ENCODE measurements at places on chromosomes 7 and 10. TPM values are rescaled to one million over a fixed set of nuclear protein-coding genes. Genes with fewer than 3 reads are reported as not detected.

GRCh38 chr7:84394219-84394618 is 199.6 kb upstream of the SEMA3A start:
- no peak for DNase-seq

- DNase-seq, result no peak
Observed at GRCh38 chr10:34504534-34504933, 310.6 kb downstream of the PARD3 start.

DNA sequence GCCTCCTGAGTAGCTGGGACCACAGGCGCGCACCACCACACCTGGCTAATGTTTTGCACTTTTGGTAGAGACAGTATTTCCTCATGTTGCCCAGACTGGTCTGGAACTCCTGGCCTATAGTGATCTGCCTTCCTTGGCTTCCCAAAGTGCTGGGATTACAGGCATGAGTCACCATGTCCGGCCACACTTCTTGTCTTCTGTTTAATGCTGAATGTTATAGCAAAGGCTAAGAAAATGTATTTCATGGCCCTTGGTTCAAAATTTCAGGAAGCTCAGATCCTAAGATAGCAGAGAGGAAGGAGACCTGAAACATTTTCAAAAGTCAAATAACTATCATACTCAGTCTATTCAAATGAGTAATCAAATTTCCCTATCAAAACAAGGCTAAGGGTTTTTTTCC is 229.6 kb downstream of the BAMBI start:
- no peak for DNase-seq

- DNase-seq, result no peak
Observed at GRCh38 chr7:79933144-79933543, 201.5 kb upstream of the GNAI1 start.

- DNase-seq, result no peak
Observed at GRCh38 chr10:73094986-73095480, 1.6 kb downstream of the P4HA1 start.

DNA sequence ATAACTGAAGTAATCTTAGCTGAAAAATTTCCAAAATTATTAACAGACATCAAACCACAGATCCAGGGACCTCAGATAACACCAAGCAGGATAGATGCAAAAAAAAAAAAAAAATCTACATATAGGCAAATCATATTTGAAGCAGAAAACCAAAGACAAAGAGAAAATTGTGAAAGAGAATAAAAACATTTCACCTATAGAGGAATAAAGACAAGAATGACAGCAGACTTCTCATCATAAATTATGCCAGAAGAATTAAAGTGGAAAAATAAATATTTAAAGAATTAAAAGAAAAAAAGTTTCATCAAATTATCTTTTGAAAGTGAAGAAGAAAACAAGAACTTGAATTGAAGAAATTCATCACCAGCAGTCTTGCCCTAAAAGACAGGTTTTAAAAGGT is 467.5 kb downstream of the GPAM start:
- no peak for DNase-seq

DNA sequence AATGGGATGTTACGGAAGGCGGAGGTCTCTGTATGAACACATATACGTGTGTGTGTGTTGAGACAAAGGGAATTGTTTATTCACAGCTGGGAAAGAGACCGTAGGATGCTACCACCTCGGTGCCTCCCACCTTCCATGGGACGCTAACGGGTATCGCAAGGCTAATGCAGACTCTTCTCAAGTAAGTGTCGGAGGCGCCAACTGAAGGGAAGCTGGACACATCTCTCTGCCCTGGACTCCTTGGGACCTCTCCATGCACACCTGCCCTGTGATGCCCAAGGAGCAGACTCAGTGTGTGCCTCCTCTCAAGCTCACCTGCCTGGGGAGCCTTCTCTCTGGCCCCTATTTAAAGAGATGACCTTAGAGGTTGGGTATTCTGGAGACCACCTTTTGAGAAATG is 230.9 kb downstream of the DNAJB6 start:
- no peak for DNase-seq

GRCh38 chr7:79734181-79734580 is 280.7 kb upstream of the MAGI2 start:
- DNase-seq, result no peak

DNA sequence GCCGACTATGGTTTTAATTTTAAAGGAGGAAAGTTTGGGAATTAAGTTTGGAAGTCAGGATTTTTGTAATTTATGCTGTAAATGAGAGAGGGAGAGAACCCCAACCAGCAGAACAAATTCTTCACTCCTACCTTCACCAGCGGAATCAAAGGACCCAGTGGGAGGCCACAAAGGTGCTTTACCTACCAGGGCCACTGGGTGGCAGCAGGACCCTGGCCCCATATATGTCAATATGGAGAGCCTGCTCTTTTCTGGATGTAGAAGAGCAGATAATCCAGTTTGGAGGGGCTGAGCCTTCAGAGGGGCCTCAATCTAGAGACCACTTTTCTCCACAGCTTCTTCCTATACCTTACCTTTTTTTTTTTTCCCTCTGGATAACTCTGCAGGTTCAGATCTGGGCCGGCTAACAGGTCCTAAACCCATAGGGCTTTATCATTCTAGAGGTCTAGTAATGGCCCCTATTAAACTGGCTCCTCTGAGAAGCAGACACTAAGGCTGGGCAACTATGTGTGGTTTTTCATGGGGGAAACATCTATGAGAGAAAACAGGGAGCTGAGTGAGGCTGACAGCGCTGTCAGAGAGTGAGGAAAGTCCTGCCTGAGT is 8.5 kb upstream of the SCD start:
- DNase-seq, result peak; percentile 92

- peak; percentile 47 for DNase-seq
Observed at GRCh38 chr7:98870121-98870651, 372 bp upstream of the TMEM130 start.

DNA sequence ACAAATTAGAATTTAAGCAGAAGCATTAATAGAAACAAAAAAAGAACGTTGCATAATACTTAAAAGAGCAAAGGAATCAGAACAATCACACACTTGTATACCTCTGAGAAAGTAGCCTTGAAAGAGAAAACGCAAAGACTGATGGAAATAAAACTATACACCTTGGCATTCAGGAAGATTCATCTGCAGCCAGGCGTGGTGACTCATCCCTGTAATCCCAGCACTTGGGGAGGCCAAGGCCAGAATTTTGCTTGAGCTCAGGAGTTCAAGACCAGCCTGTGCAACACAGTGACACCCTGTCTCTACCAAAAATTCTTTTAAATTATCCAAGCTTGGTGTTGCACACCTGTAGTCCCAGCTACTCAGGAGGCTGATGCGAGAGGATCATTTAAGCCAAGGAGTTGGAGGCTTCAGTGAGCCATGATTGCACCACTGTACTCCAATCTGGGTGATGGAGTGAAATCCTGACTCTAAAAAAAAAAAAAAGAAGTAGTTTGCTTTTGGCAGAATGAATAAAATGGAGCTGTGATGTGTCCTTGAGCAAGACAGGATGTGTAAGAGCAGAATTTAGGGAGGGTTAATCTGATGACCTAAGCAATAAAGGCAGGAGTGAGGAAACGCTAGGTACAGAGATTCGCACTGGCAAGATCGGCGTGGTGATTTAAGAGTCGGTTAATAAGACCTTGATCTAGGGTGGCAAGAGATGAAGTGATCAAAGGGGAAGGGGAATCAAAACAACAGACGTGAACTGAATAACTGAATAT is 75.8 kb upstream of the NRP1 start:
- no peak for DNase-seq

DNA sequence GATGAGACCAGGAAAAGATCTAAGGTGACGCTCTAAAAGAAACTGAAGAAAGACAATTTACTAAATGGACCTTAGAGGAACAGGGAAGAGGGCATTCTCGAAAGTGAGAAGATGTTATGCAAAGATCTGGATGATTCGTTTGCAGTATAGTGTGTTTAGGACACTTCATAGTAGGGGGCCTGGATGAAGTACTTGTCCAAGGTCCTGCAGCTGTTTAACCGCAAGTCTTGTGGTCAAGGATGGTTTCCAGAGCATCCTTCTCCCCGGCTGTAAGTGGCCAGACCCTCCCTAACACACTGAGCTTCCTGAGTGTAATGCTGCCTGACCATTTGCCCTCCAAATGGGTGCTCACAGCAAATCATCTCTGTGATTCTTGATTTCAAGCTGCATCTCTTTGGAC is 101.6 kb downstream of the XPNPEP1 start:
- no peak for DNase-seq

- peak; percentile 63 for DNase-seq
Observed at GRCh38 chr10:101000127-101000914, 713 bp downstream of the LZTS2 start.

DNA sequence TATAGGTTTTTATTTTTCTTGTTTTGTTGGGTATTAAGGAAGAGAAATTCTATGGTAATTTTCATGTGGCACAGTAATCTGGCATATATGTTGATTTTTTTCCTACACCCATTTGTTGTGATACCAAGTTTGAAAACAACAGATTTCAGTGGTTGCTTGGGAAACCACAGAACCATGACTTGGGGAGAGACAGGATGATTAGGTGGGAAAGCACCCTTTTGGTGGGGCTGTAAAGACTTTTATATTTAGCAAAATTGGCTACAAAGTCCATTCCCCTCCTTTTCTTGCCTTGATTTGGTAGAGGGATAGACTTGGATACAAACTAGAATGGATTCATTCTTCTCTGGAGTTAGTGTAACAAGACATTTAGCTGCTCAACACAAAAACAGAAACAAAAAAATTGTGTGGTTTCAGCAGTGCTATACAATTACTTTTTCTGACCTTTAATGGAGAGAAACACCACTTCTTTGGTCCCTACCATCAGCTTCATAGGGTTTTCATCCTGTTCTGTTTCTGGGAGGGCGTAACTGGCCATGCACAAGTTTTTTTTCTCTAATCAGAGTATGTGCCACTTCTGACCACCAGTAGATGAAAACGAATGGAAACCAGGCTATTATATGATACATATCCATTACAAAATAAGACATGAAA is 52.7 kb downstream of the FIGNL1 start:
- no peak for DNase-seq

DNA sequence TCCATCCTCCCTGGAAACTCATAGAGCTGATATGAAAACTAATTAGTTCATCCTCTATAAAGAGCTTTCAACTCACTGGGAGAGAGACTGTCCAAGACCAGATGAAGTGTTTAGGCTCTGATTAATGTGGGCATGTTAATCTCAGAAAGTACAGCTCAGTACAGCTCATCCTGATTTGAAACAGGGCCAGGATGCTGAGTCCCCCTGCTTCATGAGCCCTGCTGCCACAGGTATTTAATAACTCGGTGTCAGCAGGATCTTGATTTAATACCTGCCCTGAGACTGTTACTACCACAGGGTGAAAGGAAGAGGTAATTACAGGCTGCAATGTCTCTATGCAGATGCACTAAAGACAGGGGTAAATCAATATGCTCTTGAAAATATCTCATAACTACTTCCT is 10.8 kb downstream of the LMOD2 start:
- no peak for DNase-seq

GRCh38 chr7:29611941-29612544 is 48.4 kb downstream of the PRR15 start:
- no peak for DNase-seq

DNA sequence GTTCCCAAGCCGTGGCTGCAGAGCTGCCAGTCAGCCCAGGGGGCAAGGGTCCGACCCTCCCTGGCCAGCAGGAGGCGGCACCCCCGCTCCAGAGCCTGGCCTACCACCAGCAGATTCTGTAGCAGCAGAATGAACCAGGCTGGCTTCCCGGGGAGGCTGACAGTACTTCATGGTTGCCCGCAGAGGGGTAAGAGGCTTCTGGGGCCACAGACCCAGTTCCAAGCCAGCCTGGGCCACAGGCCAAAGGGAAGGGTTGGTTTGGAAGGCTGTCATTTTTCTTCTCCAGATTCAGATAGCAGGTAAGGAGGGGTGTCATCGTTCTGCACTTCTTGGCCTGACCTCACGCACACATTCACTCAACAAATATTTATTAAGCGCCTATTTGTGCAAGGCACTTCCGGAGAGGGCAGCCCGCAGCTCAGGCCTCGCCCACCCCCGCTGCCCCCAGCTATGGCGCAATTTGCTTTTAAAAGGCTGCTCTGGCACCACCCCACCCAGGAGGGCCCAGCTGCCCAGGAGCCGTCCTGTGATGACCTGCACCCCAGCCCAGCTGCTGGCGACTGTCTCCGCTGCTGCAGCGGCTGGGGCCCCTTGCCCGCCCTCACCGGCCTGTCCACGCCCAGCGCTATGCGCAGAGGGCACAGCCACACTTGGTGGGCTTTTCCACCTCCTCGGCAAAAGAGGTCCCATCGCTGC is 168.5 kb downstream of the LCOR start:
- no peak for DNase-seq

DNA sequence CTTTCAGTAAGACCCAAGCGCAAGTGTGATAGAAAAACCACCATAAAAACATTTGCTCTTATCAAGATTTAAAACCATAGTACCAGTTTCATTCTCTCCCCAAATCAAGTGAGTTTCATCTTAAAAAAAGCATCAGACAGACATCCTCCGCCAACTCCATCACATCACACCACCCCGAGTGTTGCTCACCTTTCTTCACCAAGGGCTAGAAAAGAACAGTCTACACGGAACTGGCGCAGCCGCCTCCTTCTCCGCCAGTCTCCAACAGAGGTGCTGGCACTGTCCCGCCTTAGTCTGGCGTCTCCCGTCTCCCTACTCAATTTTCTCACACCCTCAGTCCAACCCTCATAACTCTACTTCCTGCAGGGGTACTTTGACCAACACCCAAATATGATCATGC is 46.9 kb upstream of the WIPI2 start:
- DNase-seq, result no peak

DNA sequence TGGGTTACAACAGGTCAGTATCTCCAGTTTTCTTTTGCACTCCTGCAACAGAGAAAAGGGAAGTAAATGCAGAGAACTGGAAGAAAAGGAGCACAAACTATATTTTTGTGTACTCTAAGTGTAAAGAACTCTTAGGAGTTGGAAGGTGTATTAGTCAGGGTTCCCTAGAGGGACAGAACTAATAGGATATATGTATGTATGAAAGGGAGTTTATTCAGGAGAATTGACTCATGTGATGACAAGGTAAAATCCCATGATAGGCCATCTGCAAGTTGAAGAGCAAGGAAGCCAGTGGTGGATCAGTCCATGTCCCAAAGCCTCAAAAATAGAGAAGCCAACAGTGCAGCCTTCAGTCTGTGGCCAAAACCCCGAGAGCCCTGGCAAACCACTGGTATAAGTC is 22.6 kb upstream of the RAB18 start:
- DNase-seq, result no peak

GRCh38 chr10:13809427-13809826 is 222.7 kb downstream of the PRPF18 start:
- DNase-seq, result peak; percentile 80

- DNase-seq, result no peak
Observed at GRCh38 chr7:1794888-1795542, 124.9 kb downstream of the ELFN1 start.

GRCh38 chr7:55396233-55396785 is 31.2 kb downstream of the LANCL2 start:
- no peak for DNase-seq

The MKX gene
- total RNA-seq, result 0.92 TPM

The SH2D4B gene
- 0.13 TPM for total RNA-seq

The IPMK gene
- total RNA-seq, result 7.8 TPM

The ASB4 gene
- total RNA-seq, result not detected

The ITPRID1 gene
- 0.13 TPM for total RNA-seq

The ANKRD61 gene
- total RNA-seq, result 0.42 TPM

The IL2RA gene
- total RNA-seq, result not detected

The SAMD8 gene
- total RNA-seq, result 16.6 TPM

Measured in H1 (cell line).